Occipital lobe (tissue), 3 donors: ENCODE measurements at places on chromosomes 7 and 10. TPM values are rescaled to one million over a fixed set of nuclear protein-coding genes. Genes with fewer than 3 reads are reported as not detected.

The TECTB gene
- total RNA-seq = 0.16 TPM

The C1GALT1 gene
- 37.7 TPM for total RNA-seq

The PHF14 gene
- 301 TPM for total RNA-seq

The ASCC1 gene
- total RNA-seq = 31.2 TPM

The CALHM1 gene
- total RNA-seq = not detected

The MMRN2 gene
- 4.8 TPM for total RNA-seq
